ENCODE measurements at places on chromosomes 7 and 10.

GRCh38 chr10:86759073-86759672 is 2.8 kb downstream of the BMPR1A start:
- no peak for DNase-seq

DNA sequence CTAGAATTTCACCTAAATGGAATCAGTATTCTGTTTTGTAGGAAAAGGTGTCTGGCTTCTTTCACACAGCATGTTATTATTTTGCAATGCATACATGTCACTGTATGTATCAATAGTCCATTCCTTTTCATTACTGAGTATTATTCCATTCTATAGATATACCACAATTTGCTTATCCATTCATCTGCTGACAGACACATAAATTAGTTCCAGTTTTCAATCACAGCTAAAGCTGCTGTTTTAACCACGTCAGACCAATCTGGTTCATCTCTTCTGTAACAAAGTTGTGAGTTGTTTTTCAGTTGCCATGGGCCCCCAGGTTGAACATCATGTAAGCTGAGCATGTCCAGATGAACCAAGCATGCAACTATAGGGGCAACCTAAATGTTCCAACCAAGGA is 282.1 kb upstream of the MKLN1 start:
- no peak for DNase-seq

- no peak for DNase-seq
Measured at GRCh38 chr7:104388222-104388621, 59.8 kb downstream of the LHFPL3 start.

- DNase-seq, result no peak
Measured at GRCh38 chr10:111116762-111117445, 40.1 kb downstream of the ADRA2A start.

- DNase-seq, result no peak
Measured at GRCh38 chr7:124938128-124938527, 8.5 kb upstream of the POT1 start.

GRCh38 chr10:34655286-34656170 is 159.6 kb downstream of the PARD3 start:
- DNase-seq, result no peak

- no peak for DNase-seq
Measured at GRCh38 chr7:92806496-92806895, 29.9 kb downstream of the CDK6 start.

DNA sequence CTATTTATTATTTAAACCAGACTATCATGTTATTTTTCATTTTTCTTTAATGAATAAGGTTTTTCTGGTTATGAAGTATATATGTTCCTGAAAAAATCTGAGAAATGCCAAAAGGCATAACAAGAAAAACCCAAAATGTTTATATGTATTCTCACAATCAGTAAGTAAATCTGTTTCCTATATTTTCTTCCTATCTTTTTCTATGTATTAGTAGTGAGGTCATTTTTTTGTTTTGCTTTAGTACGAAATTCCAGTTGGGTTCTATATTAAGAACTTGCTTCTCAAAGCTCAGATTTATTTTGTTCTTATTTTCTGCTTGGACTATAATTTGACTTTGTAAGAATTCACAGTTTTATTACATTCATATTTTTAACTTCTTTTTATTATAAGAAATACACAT is 287.5 kb upstream of the NFE2L3 start:
- DNase-seq, result no peak

DNA sequence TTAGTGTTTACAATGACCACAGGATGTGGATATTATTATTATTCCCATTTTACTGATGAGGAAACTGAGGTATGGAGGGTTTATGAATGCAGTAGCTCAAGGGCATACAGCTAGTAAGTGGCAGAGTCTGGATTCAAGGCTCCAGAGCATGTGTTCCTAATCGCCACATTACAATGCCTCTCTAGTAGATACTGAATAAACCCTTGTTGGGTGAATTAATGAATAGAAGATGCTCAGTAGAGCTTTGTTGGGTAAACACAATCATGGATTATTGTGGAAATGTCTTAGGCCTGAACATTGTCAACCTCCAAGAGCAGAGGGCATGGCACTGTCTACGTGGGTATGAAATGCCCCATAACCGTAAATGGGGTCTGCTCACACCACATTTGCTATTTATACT is 545.3 kb downstream of the LRMDA start:
- DNase-seq, result no peak

GRCh38 chr7:157905651-157906461 is 569.1 kb downstream of the DNAJB6 start:
- DNase-seq, result no peak

DNA sequence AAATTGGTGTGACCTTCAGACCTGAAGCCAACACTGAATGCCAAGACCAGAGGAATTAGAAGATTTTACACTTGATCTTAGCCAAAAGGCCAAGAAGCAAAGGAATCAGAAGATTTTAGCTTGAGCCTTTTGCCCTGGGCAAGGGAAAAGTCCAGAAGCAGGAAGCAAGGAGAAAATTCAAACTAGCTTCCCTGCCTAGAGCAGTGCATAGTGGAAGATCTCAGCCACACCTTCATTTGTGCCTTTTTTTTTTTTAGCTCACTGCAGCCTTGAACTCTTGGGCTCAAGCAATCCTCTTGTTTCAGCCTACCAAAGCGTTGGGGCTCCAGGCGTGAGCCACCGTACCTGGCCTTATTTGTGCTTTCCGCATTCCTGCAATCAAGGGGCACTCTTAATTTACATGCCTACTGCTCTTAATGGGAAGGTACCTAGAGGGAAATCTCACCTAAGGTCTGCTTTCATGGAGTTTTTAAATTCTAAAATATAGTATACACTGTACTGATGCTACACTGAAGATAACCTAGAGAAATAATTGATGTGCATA is 8.3 kb upstream of the PIP4K2A start:
- DNase-seq, result no peak

DNA sequence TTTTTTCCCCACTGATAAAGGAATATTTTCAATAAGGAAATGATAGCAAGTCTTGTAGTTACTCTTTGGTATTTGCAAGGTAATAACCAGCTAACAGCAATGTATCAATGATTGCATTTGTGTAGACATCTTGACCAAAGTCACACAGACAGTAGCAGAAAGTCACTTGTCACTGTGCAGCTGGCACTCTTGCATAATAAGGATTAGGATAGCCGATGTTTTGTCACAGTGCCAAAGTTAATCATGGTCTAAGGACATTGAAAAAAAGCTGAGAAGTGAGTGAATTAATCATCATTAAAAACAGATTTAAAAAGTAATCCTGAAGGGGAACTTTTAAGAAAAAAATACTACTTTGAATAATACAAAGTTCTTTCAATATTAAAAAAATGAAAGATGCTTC is 834.3 kb upstream of the C7orf33 start:
- no peak for DNase-seq

DNA sequence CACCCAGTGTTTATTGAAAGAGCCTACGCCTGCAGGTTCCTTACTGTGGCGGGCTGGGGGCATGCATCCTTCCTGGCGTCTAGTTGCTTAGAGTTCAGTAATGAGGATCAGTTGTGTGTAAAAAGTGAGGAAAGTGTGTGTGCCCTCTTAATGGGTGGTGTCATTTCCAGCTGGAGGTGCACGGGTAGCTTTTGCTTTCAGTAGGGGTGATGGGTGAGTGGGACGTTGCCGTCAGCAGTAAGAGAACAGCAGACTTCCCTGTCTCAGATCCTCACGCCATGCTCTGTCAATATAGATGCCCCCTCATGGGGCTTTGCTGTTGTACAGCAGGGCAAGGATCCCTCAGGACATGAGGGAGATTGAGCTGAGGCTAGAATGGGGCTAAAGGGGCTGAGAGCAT is 352.6 kb upstream of the GALNT17 start:
- DNase-seq, result no peak

DNA sequence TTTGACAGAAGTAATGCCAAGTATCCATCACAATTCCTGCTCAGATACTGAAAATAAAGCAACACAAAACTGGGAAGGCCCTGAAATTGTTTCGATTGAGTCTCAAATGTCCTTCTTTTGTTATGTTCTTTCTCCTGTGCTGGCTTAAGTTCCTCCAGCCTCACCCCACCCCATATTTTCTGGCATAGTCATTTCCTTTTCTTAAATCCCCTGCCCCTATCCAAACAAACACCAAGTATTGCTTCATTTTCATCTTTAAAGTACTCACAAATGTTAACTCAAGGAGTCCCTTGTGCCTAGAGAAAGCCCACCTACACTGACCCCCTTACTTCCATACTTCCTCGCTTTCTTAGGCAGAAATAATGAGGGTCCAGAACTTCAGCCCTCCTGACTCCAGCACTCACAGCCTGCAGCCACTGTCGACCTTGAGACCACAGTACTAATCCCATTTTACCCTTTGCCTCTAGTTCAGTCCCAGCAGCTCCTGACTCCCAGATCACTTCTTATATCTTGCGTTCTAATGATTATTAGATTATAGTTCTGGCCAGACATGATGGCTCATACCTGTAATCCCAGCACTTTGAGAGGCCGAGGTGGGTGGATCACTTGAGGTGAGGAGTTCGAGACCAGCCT is 73.2 kb upstream of the ST8SIA6 start:
- no peak for DNase-seq

GRCh38 chr7:29369909-29370488 is 175.4 kb downstream of the CHN2 start:
- no peak for DNase-seq

GRCh38 chr7:12350971-12351370 is 52.7 kb downstream of the VWDE start:
- DNase-seq, result no peak

DNA sequence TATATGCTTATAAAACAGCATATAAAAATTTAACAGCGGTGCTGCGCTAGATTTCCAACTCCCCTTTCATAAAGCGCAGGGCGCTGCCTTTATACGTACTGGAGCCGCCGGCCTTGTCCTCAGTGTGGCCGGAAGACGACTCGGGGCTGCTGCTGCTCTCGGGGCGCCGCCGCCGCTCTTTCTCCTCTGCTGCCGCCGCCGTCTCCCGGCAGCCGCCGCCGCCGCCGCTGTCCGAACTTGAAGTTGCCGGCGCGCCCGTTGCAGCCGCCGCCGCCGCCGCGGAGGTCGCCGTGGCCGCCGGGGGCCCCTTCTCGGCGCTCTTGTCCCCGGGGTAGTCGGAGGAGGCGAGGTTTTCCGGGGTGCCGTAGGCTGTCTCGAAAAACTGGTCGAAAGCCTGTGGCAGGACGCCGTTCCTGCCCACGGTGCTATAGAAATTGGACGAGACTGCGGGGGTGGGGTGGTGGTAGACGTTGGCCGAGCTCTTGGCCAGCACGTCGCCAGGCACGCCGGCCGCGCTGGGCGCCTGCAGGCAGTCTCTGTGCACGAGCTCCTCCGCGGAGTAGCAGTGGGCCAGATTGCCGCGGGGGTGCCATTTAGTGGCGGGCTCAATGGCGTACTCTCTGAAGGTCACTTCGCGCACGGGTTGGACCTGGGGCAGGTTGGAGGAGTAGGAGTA is 557 bp downstream of the HOXA11 start:
- no peak for DNase-seq

GRCh38 chr10:66521506-66521905 is 404.3 kb upstream of the LRRTM3 start:
- DNase-seq, result no peak

DNA sequence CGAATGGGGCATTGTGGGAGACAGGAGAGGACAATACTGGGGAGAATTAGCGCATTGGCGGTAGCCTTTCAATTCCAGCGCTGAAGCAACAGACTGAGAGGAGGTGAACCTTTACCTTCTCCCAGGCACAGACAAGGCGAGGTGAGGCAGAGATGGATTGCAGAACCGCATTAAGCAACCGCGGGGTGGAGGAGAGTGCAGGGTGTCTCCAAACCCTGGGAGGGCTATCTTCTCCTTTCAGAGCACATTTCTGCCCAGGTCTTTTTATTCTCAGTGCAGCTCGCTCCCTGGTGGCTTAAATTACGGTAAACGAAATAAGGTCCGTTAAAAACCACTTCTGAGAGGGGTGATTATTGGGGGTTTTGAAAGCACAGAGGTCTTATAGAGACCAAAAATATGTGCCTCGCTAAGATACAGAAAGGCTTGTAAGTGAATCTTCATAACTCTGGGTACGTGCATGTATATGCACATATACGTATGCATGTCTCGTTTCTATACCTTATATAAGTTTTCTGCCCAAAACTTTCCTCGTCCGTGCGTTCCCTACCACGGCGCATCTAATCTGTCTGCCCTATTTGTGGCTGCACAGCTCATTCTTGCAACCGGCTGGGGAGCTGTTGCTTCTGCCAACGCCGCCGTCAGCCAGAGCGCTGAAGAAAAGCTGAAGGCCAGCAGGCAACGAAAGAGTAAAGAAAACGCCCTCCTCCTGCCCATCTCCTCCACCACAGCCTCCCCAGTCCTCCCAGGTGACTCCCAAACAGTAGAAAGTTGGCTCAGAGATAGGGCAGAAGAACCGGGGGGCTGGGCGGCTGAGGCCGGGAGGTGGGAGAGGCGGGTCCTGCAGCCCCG is 895 bp upstream of the ZNF804B start:
- DNase-seq, result no peak

DNA sequence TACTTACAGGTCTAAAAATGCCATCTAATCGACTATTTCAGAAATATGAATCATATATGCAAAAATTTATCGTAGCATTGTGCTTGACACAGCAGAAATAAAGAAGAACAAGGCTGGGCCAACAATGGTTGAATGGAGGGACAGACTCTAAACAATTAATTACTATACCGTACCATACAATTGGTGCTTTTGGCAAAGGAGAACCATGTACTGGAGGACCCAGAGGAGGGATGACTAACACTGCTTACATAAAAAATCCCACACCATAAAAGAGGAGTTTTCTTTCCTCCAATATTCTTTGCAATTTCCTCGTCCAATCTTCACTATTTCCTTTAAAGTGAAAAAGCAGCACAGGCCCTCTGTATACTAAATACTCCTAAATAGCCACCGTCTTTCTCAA is 94.1 kb downstream of the SGMS1 start:
- DNase-seq, result no peak

- DNase-seq, result no peak
Measured at GRCh38 chr10:97399843-97400545, 1.1 kb downstream of the RRP12 start.

- DNase-seq, result no peak
Measured at GRCh38 chr7:125773113-125773785, 843.6 kb upstream of the POT1 start.

DNA sequence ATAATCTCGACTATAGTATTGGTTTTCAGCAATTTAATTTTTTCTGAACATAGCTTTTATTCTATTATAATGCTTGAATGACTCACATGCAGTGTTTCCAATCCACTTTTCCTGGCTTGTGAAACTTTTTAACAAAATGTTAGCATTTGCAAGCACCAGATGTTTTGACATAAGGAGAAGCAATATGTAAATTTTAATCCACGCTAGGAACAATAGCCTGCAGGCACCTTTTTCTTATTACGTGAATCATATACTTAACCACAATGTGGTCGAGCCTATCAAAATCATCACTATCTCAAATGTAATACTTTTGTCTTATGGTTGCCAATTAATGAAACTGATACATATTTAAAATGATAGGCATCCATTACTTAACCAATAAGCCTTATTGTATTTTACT is 97.1 kb downstream of the TFEC start:
- DNase-seq, result no peak

GRCh38 chr7:157189405-157189804 is 50.7 kb downstream of the UBE3C start:
- DNase-seq, result no peak

DNA sequence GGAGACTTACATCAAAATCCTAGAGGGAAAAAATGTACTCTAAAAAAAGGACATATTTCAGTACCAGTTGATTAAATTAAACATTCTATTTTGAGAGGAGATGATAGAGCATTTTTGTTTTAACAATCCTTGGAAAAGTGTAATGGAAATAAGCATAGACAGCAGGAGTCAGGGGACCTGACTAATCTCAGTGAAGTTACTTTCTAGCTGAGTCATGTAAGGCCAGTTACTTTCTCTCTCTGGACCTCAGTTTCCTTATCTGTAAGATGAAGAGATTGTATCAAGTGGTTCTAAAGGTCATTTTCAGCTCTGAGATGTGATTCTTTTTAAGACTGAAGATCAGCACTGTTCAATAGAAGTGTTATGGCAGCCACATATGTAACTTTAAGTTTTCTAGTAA is 44.1 kb downstream of the VTI1A start:
- DNase-seq, result no peak
